ENCODE measurements at places on chromosomes 7 and 10. TPM values are rescaled to one million over a fixed set of nuclear protein-coding genes. Genes with fewer than 3 reads are reported as not detected.
A peak's percentile ranks its signal among the peaks of the same experiment; 100 is the strongest.

C1QL3 gene
- 0.04 TPM for polyA plus RNA-seq

DNA sequence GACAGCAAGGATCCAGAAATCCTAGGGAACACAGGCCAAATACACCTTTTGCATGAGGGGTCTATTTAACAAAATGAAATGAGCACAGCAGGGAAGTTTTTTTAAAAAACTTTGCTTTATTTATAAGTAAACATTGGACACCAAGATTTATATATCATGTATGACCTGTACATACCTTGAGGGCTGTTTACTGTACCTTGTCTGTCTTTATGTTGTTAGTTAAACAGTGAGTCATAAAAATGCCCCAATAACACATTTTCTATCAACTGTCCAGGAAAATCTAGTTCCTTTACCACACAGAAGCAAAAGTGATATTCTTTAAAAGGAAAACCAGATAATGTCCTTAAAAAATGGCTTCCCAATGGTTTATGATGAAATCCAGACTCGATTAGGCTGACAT, 45.1 kb upstream of the AGR3 start:
- no peak overlapping the region for H3K27ac ChIP-seq
- no peaks in the 10 kb centered on the region for H3K4me1 ChIP-seq
- DNase-seq = no peak

DNA sequence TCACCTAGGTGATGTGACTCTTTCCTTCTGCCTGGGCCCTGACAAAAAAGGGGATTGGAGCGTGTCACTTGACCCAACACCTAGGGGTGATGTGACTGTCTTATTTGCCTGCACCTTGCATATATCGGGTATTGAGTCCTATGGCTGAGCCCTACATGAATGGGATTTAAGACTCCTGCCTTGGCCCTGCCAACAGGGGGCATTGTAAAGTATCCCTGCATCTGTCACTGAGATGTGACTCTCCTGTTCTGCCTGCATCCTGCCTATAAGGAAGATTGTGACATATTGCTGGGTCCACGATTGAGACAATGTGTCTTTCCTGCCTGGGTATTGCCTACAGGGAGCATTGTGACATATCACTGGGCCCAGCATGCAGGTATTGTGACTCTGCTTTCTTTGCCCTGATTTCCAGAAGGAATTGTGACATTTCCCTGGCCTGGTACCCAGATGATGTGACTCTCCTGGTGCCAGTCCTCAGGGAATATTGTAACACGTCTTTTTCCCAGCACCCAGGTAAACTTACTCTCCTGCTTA, 14.2 kb upstream of the ZNF107 start:
- H3K4me1 ChIP-seq = no peaks in the 10 kb centered on the region
- H3K4me3 ChIP-seq = no peak overlapping the region
- no peak overlapping the region for H3K27ac ChIP-seq

DNA sequence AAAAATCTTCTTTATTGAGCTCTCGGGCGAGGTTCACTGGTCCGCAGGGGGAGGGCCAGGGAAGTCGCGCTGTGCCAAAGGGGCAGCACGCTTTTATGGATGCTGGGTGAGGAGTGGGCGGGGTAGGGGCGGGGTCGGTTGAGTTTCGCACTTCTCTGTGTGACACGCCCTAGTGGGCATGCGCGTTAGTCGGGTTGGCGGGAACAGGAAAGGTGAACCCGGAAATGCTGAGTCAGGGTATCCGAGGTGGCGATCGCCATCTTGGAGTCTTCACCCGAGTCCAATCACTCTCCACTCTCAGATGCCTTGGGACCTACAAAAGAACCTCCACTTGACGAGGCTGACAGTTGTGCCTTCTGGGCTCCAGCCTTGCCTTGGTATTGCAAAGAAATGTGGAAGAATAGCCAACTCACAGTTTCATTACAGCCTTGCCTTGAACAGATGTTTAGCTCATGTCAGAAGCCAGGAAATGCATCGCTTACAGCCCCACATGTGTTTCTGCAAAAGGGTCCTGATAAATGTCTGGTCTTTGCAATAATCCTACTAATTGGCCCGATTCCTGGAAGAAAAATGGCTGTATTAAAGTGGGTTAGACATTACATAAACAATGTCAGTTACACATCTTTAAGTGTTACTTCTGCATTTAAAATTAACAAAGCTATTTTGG, 64.1 kb downstream of the AHR start:
- H3K4me3 ChIP-seq = no peak overlapping the region
- H3K27ac ChIP-seq = no peak overlapping the region
- no peak for DNase-seq
- no peaks in the 10 kb centered on the region for H3K4me1 ChIP-seq

GRCh38 chr7:42478717-42479116, 241.7 kb upstream of the GLI3 start:
- no peak overlapping the region for H3K4me3 ChIP-seq
- no peak for DNase-seq
- H3K27ac ChIP-seq = peak overlapping the region; percentile 75
- no peaks in the 10 kb centered on the region for H3K27me3 ChIP-seq
- H3K4me1 ChIP-seq = peaks cover 23% of the 10 kb centered on the region
